ENCODE measurements at places on chromosomes 4 and X.

DNA sequence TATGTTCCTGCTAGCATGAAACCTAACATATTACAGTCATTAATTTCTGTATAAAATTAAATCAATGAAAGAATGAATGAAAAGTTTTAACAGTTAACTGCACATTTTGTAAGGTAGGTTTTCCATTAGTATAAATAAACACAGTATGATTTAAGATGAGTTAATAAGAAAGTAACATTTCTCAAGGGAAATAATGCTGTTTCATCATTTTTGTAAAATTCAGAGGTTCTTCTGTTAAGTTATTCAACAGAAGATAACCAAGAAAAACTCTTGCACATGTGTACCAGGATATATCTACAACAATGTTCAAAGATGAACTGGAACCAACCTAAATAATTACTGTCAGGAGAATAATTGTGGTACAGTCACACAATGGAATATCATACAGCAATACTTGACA is 88.6 kb downstream of the NEK1 start:
- DNase-seq, result no peak

GRCh38 chrX:110258552-110258951 is 59.3 kb downstream of the AMMECR1 start:
- no peak for DNase-seq

DNA sequence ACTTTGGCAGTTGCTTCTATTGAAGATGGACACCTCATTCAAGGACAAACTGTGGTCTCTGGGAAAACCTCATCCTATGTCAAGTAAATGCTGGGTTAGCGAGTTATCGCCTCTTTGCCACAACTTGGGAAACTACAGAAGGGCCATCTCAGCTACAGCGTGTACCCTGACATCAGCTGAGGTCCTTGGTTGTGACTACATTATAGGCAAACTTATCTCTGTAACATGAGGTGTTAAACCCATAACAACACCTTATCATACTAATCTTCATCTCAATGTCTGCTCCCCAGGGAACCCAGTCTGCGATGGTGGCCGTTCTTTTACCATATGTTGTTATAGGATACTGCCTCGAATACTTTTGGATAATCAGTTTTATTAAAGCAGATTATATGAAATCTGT is 1862.7 kb downstream of the STIM2 start:
- DNase-seq, result no peak

- DNase-seq, result no peak
Observed at GRCh38 chrX:6291444-6291843, 62.8 kb upstream of the NLGN4X start.

- no peak for DNase-seq
Observed at GRCh38 chr4:107034091-107034995, 1.8 kb downstream of the DKK2 start.

DNA sequence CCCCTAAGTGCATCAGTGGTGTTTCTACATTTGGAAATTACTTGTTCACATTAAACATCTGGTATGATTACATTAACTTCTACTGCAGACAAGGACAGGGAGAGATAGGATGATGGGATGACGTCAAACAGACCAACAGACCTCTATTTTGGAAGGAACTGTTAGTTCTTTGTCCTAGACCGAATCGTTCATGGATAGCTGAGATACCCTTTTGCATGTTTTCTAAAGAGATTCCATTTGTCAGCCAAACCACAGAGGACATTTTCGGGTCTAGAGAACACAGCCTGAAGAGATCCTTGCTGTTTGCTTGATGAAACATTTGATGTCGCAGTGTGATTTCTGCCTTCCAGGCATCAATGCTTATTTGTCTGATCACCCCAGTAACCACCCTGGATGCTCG is 27.7 kb downstream of the CHST7 start:
- DNase-seq, result no peak

DNA sequence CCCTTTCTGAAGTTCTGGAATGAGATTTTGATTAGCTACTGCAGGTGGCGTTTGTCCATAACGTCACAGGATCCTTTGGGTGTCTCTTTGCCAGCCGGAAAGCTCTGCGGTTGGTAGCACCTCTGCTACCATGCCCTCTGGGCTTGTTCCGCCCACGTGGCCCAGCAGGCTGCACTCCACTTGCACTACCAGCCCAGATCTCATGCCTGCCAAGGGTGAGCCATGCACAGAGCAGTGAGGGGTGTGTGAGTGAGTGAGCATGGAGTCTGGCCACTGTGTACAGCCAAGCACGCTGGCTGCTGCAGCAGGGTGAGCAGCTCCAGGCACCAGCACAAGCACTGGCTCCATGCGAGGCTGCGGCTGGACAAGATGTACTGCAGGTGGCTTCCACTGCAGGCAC is 6.6 kb upstream of the HNRNPD start:
- DNase-seq, result peak; percentile 38

DNA sequence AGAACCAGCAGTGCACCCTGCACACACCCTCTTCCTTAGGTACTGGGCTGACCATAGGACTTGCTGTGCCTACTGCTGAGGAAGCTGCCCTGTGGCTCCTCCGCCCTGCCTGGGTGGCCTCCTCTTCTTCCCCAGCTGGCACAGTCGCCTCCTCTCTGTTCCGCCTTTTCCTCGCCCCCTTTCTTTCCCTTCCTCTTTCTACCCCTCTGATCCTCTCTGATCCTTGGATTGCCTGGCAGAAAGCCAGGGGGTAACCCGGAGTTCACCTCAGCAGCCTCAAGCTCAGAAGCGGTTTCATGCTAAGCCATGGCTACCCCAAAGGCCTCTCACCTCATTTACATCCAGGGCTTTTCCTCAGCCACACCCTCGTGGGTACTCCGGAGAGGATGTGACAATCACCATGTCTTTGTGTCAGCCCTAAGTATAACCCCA is 136.2 kb downstream of the SMIM20 start:
- DNase-seq, result no peak

DNA sequence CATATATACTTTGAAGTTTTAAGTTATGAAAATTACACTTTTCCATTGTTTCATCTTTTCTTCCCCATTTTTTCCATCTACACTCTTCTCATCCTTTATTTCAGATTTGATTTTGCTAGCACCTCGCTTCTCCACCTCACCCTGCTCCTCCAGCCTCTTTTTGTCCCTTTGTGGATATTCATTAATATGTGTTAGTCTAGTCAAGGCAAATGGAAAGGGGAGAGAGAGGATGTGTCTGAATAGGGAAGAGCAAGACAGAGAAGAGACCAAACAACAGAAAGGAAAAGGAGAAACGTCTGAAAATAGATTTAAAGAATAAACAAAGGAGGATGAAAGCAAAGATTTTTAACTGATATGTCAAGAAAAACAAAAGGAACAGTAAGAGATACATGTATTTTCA is 24.1 kb downstream of the GPM6A start:
- no peak for DNase-seq

GRCh38 chr4:151530783-151531182 is 121.8 kb downstream of the FHIP1A start:
- DNase-seq, result no peak

GRCh38 chr4:73740353-73740778 is at the start of gene CXCL8:
TSS of gene CXCL8 (plus strand) at chr4:73740569. CDS start at chr4:73740659, 90 bp downstream.
- peak; percentile 97 for DNase-seq

GRCh38 chrX:155544881-155545280 is 67.9 kb downstream of the TMLHE start:
- DNase-seq, result no peak

DNA sequence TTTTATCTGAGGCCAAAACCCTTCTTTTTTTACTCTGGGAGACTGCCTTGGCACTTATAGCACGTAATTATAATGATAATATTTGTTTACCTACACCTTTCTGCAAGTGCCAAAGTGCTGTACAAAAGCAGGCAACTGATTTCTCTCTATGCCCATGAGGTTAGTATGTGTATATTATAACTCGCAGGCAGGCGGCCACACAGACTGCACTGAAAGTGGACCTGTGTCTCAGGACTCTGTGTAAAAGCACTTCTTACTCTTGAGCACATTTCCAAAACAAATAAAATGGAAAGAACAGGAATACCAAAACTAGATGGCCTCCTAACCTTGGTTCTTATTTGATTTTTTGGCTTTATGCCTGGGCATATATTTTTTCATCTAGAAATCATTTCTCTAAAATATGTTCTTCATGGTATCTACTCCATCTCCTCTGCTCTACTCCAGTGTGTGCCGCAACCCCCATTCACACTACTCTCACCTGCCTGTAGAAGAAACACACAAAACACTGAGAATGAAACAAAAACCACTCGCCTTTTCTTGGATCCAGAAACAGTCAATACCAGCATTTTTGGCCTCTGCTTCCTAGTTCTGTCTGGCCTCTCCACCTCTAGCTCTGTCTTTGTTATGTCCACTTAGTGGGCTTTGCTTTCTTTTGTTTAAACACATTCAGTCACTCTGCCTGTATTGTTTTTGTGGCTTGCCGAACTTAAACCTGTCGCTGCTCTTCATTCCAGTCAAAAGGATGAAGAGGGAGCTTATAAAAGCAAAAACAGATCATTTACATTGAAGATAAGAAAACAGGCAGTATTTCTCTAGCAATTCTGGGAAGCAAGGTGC is 934.5 kb upstream of the TENM3 start:
- no peak for DNase-seq

DNA sequence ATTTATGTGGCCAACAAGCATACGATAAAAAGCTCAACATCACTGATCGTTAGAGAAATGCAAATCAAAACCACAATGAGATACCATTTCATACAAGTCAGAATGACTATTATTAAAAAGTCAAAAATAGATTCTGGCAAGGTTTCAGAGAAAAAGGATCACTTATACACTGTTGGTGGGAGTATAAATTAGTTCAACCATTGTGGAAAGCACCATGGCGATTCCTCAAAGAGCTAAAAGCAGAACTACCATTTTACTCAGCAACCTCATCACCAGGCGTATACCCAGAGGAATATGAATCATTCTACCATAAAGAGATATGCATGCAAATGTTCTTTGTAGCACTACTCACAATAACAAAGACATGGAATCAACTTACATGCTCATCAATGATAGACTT is 478.7 kb upstream of the GALNTL6 start:
- DNase-seq, result no peak

- no peak for DNase-seq
Observed at GRCh38 chrX:15160558-15161095, 109.3 kb downstream of the ASB9 start.

DNA sequence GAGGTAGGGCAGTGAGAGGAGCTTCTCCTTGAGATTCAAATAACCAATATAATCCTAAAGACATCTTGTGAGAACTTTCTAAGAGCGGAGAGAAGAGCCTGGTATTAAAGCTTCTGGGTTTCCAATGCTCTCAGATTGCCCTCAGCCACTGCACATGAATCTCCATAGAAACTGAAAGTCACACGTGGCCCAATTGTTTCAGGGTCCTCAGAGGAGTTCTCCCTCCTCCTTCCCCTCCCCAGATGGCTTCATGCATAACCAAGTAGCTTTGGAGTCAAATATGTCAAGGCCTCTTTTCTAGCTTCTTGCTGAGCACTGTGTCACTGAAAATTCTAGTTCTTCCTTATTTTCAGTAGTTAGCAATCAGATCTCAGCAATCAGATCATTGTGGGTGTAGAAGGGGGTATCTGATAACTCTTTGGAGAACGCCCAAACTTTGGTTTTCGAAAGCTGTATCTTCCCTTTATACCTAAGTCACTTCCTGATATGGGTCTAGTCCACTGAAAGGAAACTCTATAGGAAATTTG is 2.2 kb downstream of the BTK start:
- DNase-seq, result no peak

GRCh38 chr4:152997288-152997687 is 61.2 kb downstream of the FHDC1 start:
- no peak for DNase-seq

GRCh38 chr4:185020863-185021761 is 2.8 kb downstream of the HELT start:
- no peak for DNase-seq

DNA sequence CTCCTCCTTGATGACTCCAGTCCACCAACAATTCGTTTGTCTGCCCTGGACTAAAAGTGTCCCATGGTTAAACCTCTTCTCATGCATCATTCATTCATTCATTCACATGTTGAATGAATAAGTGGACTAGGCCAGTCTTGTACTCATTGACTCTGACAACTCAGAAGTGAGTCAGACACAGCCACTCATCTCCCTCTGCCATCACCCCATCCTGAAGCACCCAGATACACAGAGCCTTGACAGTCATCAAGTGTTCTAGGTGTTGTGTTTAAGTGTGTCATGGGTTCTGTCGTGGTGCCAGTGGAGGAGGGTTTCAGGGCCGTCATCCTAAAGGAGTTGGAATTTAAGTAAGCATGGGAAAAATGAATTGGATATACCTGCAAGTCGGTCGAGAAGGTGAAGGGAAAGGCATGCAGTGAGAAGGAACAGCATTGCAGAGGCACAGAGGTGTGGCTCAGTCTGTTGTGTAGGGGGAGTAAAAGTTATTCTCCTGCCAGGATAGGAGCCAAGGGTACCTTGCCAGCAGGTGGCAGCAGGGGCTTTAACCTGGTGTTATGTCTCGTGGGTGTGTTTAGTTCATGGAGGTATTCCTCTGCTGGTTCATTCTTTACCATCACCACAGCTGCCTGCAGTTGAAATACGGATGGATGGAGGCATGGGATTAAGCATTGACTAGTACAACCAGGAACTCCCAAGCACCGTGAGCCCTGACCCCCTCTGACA is 18.3 kb downstream of the MAGED2 start:
- no peak for DNase-seq

- peak; percentile 59 for DNase-seq
Observed at GRCh38 chr4:98778206-98778605, 119.8 kb upstream of the TSPAN5 start.

DNA sequence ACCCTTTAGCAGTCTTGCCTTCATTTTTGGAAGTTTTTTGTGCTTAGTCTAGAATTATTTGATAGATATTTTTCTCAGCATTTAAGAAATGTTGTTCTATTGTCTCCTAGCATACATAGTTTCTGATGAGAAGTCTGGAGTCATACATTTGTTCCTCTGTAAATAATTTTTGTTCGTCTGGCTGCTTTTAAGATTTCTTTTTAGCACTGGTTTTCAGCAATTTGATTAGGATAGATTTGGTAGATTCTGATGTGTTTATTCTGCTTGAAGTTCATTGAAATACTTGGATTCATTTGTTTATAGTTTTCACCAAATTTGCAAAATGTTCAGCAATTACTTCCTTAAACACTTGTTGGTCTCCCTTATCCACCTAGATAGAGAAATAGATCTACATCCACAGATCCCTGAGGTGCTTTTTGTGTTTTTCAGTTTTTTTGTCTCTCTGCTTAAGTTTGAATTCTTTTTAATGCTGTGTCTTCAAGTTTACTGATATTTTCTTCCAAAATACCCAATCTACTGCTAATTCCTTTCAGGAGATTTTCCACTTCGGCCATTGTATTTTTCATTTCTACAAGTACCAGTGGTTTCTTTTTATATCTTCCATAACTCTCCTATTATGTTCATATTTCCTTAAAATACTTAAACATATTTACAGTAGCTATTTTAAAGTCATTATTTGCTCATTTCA is 64.9 kb downstream of the ABLIM2 start:
- DNase-seq, result no peak

- DNase-seq, result no peak
Observed at GRCh38 chr4:8163436-8164193, 5.0 kb upstream of the ABLIM2 start.
